ENCODE measurements at places on chromosomes 5 and 9.

- no peak for DNase-seq
Measured at GRCh38 chr9:94927762-94928670, 201.5 kb downstream of the AOPEP start.

- DNase-seq, result no peak
Measured at GRCh38 chr5:149323210-149323609, 22.1 kb upstream of the GRPEL2 start.

DNA sequence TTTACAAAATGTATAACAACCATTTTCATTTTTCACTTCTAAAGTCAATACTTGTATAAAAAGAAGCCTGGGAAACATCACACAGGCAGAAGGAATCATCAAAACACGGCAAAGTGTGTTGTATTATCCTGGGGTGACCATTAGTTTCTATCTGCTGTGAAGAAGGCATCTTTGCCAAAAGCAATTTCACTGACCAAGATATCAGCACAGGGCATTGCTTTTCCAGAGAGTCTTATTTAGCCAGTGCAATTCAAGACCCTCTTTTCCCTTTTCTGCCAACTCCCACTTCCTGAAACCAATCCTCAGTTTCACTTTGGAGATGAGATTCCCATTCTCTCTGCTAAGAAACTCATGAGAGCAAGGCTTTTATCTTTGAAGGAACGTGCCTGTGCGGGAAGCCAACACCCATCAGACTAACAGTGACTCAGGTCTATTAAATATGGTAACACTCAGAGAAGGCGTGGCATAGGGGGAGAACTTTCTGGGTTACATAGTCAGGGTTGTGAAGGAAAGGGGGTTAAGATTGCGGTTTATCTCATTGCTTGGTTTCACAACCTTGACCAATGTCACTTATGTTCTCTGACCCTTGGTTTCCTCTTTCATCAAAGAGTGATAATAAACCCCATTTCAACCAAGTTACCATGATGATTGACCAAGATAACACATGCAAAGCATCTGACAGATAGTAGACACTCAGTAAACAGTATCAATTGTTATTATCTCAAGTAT lies 666.9 kb upstream of the KLF4 start:
- no peak for DNase-seq

- DNase-seq, result no peak
Measured at GRCh38 chr5:159855476-159856191, 60.6 kb upstream of the ADRA1B start.

GRCh38 chr5:66851306-66851705 lies 255.1 kb downstream of the MAST4 start:
- DNase-seq, result no peak

GRCh38 chr5:158152136-158152535 lies 293.2 kb upstream of the CLINT1 start:
- DNase-seq, result no peak

DNA sequence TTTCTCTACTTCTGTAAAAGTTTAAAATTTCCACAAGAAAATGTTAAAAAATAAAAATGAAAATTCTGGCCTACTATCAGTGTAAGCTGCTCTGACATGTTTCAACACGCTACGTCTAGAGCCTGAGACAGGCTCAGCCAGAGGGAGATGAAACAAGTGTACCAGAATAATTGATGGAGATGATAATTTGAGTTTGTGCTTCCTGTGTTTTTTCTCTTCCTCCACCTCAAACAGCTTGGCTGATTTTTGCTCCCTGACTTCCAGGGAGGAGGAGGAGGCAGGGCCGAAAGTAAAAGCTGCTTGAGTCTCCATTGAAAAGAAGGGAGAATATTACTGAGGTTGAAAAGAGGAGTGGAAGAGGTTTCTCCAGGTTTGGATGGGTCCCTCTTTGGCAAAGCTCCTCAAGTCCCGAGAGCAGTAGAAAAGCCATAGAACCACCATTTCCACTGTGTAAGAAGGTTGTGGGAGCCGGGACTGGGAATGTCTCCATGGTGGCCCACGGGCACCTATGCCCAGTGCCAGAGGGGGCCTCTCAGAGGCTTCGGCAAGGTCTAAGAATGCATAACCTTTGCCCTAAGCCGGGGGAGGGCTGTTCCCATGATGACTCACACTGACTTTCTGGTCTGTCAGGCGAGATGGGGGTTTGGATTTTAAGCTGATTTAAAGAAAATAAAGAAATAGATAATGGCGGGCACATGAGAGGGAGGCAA lies 95.1 kb downstream of the HRH2 start:
- no peak for DNase-seq

DNA sequence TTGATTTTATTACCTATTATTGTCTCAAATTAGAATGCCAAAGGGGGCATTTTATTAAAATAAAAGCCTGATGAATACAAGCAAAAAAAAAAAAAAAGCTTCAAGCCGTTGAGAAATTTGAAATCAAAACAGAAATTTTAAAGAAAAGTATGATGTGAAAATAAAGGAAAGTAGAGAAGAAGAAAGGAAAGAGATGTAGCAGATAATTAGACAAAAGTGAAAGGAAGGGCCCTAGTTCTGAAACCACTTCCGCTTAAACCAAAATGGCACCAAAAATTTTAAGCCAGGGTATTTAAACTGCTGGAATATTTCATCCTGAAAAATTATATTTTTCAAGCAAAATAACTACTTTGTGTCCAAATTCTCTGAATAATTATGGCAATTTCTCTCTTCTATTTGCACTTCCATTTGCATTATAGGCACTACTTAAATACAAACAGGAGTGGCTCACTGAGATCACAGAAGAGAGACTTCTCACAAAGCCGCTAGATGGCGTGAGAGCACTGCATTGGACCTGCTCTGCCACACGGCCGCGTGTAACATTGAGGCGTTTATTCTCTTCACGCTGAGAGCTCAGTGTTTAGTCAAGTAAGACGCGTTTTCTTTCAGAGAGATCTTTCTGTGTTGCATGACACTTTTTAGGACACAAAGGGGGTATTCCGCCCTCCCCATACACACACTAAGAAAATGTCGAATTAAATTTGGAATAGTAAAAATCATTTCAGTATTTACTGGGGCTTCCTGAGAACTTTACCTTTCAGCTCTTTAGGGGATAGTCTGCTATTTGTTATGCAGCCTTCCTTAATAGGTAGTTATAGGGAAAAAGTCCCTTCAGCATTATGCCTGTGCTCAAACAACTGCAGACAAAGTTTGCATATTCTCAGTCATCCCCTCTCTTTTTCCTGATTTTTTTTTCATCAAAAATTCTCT lies 368.4 kb upstream of the CCNH start:
- DNase-seq, result peak; percentile 22

GRCh38 chr9:264231-264630 lies 49.6 kb downstream of the DOCK8 start:
- DNase-seq, result no peak

- no peak for DNase-seq
Measured at GRCh38 chr5:74294231-74294705, 346.3 kb downstream of the ENC1 start.

GRCh38 chr9:74499770-74500583 lies 2.8 kb downstream of the RORB start:
- no peak for DNase-seq

- DNase-seq, result no peak
Measured at GRCh38 chr5:55994495-55994997, at the start of gene IL6ST. Gene IL6ST (minus strand): TSS chr5:55994963. CDS start chr5:55976278, 18,685 bp downstream.

DNA sequence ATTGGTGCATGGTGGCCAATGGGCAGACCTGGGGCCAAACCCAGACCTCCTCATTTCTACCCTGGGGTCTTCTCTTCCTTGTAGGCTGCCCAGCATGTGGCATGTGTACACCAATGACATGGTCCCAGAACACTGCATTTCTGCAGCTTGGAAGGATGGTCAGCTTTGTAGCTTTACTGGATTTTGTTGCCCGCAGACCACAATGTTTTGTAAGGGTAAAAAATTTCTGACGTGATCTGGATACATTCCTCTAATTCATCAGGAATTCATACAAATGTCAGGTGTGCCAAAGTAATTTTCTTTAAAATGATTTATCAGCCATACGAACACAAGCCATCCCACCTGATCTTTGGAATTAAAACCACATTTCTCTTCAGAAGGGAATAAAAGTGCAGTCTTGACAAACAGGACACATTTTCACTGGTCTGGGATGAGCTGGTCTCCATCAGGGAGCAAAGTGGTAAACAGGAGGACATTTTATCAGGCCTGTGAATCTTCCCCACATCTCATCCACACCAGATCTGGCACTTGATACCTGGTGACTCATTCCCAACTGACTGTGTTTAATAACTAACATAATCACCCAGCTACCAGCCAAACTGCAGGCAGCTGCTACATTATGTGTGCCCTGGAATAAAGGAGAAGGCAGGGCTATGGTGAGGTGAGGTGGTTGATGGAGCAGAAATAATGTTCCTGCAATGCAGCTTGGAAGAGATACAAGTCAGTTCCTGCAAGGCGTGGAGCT lies 103.9 kb downstream of the SPOCK1 start:
- no peak for DNase-seq

DNA sequence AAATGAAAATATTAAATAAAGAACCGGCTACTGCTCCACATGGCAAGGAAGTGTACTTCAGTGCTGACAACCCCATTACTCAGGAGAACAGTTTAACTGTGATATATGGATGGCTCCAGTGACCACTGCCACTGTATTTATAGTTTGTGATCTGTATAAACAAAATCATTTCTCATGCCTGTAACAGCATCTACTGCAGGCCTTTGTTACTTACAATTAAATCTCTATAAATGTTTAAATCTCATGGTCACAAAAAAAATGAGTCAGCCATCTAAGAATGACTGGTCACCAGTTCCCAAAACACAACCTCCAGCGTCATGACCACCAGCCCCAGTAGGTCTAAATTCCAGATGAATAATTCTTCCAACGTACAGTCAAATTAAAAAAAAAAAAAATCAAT lies 24.6 kb downstream of the SERINC5 start:
- DNase-seq, result no peak

DNA sequence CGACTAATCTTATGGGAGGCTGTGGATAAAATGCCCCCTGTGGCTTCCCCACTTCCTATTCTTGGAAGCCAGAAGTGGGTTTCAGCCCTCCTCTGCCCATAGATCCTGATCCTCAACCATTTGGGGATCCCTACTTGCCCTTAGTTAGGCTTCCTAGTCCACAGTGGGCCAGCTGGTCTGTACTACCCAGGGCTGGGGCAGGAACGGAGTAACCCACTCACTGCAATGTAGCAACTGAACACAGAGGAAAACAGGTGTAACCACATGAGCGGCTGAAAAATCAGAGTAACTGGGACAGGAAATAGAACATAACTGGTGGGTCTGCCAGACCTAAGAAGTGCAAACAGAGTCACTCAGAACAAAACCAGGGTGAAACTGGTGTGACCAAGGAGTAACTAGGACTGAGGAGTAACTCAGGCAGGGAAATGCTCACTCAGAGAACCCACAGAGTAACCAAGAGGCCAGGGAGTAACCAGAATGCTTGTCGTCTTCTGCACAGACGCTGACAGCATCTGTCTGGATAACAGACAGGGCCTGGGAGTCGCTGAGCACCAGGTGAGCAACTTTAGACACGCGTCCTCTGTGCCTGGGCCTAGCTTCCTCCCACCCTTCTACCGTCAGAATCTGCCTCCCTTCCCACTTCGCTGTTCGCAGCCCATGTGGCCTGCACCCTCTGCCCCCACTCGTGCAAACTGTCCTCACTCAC lies 1.0 kb downstream of the AQP3 start:
- DNase-seq, result peak; percentile 13

- no peak for DNase-seq
Measured at GRCh38 chr5:6483880-6484382, 35.3 kb downstream of the UBE2QL1 start.

DNA sequence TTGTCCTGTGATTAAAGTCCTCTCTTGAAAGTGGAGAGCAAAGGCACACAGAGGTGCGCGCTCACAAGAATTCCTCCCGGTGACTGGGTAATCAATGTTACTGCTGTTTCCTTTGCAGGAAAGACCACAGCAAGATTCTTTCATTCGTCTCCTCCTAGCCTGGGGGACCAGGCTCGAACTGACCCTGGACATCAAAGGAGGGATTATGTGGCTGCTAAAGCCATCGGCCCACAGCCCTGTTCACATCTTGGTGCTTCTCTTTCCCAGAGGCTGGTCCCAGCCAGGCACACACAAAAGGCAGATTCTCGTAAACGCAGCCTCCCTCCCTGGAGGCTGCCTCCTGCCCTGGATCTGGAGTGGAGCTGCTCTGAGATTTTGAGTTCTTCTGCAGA lies 230.9 kb downstream of the FANCC start:
- no peak for DNase-seq

- DNase-seq, result no peak
Measured at GRCh38 chr5:1044117-1044516, 35.5 kb downstream of the NKD2 start.

GRCh38 chr5:120540097-120540496 lies 76.0 kb downstream of the PRR16 start:
- no peak for DNase-seq

Measured in stimulated activated CD8-positive, alpha-beta memory T cell treated with anti-CD3 and anti-CD28 coated beads, Interleukin-15, amount 100 ng/mL, for 4 hours (primary cell).